ENCODE measurements at places on chromosomes 1 and 21. TPM values are rescaled to one million over a fixed set of nuclear protein-coding genes. Genes with fewer than 3 reads are reported as not detected.

GRCh38 chr1:231799363-231799986 lies 172.9 kb downstream of the DISC1 start:
- no peak for DNase-seq

GRCh38 chr1:83697961-83698360 lies 301.0 kb downstream of the TTLL7 start:
- no peak for DNase-seq

GRCh38 chr1:52880206-52880605 lies 37.6 kb downstream of the ZYG11A start:
- DNase-seq, result no peak

The C1orf74 gene
- total RNA-seq, result 1.9 TPM

GRCh38 chr21:44083631-44084291 lies 23.4 kb upstream of the PWP2 start:
- DNase-seq, result peak; percentile 88

DNA sequence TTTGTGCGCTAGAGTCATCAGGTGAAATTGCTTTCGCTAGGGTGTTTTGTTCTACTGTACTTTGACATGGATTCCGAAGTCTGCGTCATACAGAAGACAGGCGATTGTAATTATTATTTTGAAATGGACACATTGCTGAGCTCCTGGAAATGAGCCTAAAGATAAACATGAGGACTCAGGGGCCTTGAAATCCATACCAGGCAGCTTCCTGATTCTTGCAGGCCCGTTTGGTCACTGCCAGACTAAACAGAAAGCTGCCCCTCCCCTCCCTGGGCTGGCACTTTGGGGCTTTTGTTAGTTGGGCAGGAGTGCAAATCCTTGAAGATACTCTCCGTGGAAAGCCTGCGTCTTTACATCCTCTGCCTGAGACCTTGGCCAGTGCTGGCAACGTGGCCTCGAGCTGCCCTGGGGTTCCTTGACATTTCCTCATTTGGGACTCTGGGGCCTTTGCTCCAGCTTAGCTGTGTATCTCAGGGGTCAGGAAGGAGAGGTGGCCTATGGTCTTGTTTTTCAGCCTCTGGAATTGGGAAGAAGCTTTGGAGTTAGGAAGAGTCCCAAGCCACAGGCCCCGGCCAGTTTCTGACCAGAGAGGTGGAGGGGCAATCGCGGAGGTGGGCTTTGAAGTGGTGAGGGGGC lies 26.9 kb upstream of the KCNE2 start:
- peak; percentile 30 for DNase-seq

- DNase-seq, result peak; percentile 88
These were observed 6.3 kb upstream of the SGIP1 start for GRCh38 chr1:66527686-66528085.

The OR6N1 gene
- not detected for total RNA-seq

The IFI44L gene
- 0.26 TPM for total RNA-seq

DNA sequence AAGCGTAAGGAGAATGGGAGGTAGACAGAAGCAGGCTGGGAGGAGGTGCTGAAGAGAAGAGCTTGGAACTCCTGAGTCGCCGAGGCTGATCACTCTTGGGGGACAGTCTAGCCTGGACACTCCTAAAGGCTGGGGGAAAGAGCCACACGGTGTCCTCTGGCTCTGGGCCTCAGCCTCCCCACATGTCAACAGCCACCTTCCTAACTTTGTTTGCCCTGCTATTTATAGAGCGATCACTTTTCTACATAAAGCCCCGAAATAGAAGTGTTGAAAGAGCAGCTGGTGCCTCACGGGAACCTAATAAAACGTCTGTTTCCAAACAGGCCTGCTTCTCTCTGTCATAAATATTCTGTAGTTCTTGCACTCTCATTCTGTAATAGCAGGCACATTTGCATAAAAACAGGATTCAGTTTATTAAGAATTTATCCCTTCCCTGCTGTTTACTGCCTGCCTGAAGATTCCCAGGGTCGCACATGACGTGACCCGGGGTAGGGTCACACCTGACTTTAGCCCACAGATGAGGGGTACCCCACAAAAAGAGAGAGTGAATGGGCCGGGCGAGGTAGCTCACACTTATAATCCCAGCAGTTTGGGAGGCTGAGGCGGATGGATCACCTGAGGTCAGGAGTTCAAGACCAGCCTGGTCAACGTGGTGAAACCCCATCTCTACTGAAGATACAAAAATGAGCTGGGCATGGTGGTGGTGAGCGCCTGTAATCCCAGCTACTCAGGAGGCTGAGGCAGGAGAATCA lies 212.5 kb downstream of the TOMM20 start:
- peak; percentile 74 for DNase-seq

DNA sequence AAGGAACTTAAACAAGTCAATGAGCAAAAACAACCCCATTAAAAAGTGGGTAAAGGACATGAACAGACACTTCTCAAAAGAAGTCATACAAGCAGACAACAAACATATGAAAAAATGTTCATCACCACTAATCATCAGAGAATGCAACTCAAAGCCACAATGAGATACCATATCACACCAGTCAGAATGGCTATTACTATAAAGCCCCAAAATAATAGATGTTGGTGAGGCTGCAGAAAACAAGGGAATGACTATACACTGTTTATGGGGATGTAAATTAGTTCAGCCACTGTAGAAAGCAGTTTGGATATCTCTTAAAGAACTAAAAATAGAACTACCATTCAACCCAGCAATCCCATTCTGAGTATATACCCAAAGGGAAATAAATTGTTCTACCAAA lies 51.2 kb downstream of the MRPL39 start:
- DNase-seq, result no peak

- peak; percentile 91 for DNase-seq
These were observed 359.0 kb upstream of the PTBP2 start for GRCh38 chr1:96362623-96363022.

DNA sequence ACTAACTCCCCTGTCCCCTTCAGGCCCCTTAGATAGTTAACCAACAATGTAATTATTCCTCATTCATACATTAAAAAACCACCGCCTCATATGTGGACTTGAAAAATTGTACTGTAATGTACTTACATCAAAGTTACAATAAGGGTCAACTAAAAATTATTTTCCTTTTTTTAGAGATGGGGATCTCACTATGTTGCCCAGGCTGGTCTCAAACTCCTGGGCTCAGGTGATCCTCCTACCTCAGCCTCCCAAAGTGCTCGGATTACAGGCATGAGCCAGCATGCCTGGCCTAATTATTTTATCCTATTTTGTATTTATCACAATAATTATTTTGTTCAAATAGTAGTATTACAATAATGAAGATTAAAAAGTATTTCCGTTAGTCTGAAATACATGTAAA lies 12.6 kb downstream of the RPL5 start:
- DNase-seq, result no peak

DNA sequence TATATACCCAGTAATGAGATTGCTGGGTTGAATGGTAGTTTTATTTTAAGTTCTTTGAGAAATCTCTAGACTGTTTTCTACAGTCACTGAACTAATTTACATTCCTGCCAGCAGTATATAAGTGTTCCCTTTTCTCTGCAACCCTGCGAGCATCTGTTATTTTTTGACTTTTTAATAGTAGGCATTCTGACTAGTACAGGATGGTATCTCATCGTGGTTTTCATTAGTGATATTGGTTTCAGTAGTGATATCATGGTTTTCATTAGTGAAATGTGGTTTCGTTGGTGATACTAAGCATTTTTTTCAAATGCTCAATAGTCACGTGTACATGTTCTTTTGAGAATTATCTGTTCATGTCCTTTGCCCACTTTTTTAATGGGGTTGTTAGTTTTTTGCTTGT lies 316.8 kb downstream of the PTBP2 start:
- no peak for DNase-seq

DNA sequence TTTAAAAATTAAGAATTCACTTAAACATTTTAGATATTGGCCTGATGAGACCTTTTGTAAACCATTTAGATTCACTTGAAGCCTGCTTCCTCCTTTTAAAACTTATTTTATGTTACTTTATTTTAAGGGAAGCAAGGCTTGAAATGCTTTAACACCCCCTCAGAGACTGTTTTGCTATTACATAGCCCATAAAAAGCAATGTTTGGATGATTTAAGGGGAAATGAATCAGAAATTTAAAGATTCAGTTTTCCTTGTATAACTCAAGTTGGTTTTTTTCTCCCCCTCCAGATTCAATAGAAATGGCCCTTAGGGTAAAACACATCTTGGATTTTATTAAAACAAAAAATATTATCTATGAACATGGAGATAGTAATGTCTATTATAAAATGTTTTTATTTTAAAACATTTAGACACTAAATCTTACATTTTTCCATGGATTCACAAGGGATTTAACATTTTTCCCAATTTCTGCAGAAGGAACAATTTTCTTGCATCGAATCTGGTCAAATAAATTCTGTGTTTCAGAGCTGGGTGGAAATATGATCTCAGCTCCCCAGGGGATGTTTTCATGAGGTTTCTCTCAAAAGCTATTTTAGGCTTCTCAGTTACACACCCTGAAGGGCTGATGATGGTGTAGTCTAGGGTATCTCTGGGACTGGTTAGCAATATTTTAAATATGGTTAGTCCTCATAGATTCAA lies 69.3 kb upstream of the WARS2 start:
- DNase-seq, result no peak

DNA sequence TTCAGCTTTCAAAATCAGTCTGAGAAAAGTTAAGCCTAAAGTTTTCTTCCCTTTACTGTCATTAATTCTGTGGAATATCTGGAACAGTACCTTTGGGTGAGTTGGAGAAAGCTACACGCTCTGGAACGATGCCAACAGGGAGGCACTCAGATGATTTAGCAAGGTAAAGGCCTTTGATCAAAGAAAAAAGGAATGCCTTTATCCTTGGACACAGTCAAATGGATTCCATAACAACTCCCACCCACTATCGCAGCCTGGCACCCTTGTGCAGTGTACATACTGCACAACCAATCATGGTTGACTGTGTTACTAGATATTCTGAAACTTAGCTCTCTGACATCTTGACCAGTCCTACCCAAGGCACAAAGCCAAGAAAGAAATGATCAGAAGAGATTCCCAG lies 218.7 kb downstream of the PATJ start:
- no peak for DNase-seq

- no peak for DNase-seq
These were observed 86.8 kb downstream of the NPHP4 start for GRCh38 chr1:5905436-5905835.

DNA sequence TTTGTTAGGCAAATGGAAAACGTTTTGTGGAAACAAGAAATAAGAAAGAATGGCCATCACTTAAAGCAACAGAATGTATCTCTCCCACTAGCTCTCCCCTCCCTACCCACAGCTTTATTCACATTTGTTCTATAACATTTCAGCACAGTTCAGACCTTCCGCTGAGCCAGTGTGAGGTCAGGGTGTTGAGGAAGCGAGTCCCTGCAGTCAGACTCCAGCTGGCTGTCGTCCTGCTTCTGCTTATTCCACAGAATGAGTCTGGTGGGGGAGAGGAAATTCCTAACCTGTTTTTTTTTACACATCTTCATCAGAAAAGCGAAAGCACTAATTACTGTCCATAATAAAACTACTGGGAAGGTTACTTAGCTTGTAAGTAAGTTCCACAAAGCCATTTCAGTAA lies 39.0 kb downstream of the MRPL39 start:
- DNase-seq, result peak; percentile 77

GRCh38 chr21:10272216-10272615 lies 249.2 kb upstream of the TPTE start:
- no peak for DNase-seq

The CYP4Z1 gene
- under 0.01 TPM for total RNA-seq

DNA sequence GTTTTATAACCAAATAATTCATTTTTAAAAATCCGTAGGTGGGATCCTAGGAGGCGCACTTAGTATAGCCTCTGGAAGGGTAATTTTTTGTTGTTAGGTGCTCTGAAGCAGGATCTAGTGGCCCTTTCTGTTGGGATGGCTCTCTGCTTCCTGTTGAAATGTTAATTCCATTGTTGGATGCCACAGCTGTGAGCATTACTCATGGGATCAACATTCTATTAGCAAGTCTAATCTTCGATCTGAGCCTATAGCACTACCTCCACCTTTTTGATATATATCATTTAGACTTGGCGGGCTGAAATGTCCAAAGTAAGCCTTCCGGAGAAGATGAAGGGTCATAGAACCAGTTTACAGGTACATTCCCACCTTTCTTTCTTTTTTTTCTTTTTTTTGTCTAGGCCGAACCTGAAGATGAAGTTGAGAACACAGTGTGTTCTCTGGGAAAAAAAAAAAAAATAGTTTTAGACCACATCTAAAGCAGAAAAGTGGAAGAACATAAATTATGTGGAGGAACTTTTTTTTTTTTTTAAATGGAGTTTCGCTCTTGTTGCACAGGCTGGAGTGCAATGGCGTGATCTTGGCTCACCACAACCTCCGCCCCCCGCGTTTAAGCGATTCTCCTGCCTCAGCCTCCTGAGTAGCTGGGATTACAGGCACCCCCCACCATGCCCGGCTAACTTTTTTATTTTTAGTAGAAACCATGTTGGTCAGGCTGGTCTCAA lies 1.4 kb downstream of the CXADR start:
- DNase-seq, result peak; percentile 74

DNA sequence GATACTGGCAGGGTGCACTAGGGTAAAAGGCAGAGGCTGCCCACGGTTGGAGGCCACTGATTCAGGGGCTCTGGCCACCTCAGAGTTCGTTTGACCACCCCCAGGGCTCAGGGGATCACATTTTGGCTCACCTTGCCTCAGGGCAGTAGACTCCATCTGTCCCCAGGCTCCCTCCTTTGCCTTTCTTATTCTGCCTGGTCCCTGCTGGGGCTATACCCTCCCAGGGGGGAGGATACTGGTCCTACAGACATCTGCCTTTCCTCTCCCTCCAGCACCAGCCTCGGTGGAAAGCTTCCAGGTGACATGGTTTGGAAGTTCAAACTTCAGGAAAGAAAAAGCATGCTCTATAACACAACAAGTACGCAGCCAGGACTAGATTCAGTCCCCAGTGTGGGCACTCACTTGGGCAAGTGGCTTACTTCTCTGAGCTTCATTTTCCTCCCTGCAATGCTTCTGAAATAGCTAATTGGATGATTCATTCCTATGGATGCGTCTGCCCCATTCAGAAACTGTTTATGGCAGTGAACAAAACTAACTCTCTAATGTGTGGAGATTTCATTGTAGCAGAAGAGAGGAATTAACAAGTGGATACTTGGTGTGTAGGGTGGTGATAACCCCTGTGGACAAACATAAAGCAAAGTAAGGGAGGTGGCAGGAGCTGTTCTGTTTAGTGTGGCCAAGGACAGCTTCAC lies 154.8 kb downstream of the TRABD2B start:
- DNase-seq, result no peak

DNA sequence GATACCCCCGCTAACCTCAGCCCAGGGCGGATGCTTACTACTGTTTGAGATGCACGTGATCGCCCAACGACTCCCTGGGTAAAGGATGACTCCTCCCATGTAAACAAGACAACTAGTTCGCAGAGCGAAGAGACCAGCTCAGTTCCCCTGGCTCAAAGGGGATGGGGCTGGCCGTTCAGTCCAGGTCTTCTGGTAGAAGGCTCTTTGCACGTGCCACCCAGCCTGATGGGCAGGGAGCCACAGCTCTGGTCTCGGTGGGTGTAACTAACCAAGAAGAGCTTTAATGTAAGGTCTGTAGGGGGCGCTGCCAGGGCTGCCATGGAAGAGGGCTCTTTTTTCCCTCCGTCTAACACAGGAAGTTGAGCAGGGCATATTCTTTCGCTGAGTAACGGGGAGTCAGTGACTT lies 49.4 kb upstream of the PARP1 start:
- DNase-seq, result peak; percentile 17

The SPRR3 gene
- not detected for total RNA-seq

GRCh38 chr1:27795601-27796000 lies 22.6 kb downstream of the STX12 start:
- DNase-seq, result no peak
